ENCODE measurements at places on chromosomes 1 and 21.

GRCh38 chr21:43808367-43808766, 19.0 kb downstream of the RRP1 start:
- no peak for DNase-seq

DNA sequence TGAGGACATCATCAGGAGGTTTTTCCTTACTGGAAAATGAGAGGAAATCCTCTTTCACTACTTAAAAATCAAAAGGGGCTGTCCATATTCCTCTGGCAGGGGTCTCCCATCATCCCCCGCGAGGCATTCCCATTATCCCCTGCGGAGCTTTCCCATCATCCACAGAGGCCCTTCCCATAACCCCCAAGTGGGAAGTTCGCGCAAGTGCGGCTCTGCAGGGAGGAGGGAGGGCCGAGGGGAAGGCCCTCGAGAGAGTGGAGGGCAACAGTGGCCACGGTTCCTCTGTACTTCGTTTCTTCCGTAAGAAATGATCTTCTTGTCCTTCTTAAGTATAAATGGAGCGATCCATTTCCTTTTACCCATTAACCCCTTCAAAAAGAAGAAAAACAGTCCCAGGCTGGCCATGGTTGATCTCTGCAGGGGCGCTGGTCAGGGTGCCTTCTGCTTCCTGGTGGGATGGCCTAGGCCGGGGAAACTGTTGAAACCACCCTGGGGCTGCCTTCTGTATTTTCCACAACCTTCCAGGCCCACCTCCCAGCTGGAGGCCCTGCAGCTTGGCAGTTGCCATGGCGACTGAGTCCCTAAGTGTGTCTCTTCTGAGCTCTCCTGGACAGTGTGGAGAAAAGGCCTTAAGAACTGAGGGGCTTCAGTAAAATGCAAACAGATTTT, 3.6 kb upstream of the RSPH1 start:
- no peak for DNase-seq

- no peak for DNase-seq
These were observed 490.7 kb upstream of the B3GALT2 start for GRCh38 chr1:193676996-193677549.

DNA sequence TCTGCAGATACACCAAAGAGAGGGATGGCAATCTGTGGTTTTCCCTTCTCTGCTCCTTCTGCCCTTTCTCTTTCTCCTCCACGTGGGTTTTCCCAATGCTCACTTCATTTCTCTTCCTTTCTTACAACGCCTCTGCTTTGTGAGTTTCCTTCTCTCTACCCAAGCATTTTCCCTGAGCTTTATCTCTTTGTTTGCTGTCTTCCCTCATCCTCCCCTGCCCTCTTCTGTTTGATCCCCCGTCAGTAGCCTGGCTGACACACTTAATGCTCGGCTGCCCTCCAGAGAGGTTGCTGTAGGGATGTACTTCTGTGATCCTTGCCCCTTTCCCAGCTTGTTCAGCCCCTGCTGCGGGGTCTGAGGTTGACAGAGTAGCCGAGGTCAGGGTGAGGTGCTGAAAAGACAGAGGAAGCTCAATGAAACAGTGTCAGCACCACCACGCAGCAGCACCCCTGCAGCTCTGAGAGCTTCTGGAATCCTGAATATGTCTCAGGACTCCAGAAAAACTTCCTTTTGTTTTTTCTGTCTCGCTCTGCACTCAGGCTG, 6.0 kb downstream of the EDARADD start:
- DNase-seq, result no peak

GRCh38 chr1:193143285-193143684, 21.5 kb downstream of the CDC73 start:
- DNase-seq, result no peak

DNA sequence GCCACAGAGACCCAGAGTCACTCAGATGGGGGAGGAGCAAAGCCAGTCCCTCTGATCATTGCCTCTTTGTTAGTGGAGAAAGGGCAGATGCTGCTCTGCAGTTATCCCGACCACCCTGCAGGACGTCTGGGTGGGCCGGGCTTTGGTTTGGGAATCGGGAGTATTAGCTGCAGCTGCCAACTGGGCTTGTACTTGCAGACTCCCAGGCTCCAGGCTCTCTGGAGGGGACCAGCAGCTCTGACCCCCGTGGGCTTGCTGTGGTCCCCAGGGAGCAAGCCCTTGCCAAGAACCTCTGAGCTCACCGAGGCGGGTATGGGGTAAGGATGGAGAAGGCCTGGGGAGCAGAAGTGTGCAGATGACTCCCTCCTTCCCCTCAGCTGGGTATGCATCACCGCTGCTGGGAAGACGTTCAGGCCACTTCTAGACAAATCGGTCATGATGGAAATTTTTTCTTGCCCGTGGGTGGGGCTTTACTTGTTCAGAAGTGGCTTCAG, 21.6 kb downstream of the MAPKAPK2 start:
- DNase-seq, result peak; percentile 74

DNA sequence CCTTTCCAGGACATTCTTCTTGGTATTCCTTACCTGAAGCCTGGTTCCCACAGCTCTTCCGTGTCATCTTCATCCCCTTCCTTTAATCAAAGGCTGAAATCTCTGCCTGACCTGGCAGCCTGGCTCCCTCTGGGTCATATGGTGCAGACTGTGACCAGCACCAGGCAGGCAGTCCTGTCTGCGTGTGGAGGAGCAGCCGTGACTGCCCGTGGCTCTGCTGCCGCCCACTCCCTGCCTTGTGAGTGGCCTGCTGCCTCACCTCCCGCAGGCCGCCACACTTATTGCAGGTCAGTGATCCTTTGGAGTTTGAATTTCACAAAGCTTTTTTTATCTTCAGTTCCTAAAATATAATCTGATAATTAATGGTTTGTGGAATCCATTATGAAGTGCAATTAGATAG, 36.2 kb upstream of the EPHA8 start:
- DNase-seq, result no peak

- no peak for DNase-seq
These were observed 231.0 kb downstream of the RERE start for GRCh38 chr1:8586438-8586837.

GRCh38 chr1:11730429-11730891, 5.5 kb upstream of the AGTRAP start:
- DNase-seq, result no peak

DNA sequence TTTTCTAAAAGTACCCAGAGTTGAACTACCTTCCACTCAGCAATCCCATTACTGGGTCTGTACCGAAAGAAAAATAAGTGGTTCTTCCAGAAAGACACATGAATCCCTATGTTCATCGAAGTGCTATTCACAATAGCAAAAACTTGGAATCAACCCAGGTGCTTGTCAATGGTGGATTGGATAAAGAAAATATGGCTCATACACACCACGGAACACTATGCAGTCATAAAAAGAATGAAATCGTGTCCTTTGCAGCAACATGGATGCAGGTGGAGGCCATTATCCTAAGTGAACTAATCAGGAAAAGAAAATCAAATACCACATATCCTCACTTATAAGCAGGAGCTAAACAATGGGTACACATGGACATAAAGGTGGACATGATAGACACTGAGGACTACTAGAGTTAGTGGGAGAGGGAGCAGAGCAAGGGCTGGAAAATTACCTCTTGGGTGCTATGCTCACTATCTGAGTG, 32.9 kb upstream of the JUN start:
- DNase-seq, result no peak

GRCh38 chr1:235784950-235785349, 81.8 kb downstream of the LYST start:
- no peak for DNase-seq

- DNase-seq, result no peak
These were observed 90.3 kb downstream of the WLS start for GRCh38 chr1:68142036-68142435.

DNA sequence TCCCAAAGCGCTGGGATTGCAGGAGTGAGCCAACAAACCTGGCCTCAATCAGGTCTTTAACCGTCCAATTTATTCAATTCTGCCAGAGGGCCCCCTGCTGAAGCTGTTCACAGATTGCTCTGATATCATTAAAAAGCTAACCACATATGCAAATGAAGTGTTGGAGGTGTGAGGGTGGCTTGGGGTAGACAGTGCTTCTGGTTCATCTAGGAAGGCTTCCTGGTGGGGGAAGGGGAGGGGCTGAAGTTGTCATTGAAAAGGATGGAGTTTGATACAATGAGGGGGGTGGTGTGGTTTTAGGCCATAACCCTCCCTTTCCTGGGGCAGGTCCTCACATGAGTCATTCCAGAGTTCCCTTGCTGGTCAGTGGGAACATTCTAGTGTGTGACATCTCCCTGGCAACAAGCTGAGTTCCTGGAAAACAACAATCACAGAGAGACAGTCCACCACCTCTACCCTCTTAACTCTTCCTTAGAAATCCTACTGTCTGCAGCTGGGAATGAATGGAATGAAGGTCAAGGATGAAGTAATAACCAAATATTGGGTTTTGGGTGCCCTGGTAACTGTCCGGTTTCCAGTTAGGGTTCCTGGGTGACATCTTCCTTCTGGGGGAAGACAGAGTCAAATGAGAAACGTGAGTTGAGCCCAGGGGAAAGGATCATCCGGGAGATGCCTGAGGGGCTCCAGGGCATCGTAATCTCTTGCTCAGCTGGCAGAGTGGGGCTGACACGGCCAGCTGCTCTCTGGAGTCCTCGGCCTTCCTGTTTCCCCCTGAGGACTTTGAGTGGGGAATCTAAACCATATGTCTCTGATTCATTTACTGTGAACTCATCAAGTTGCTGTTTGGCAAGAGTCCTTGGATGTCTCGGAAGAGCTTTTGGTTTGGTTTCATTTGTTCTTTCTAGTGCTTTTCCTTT, 32.2 kb downstream of the BATF3 start:
- no peak for DNase-seq

DNA sequence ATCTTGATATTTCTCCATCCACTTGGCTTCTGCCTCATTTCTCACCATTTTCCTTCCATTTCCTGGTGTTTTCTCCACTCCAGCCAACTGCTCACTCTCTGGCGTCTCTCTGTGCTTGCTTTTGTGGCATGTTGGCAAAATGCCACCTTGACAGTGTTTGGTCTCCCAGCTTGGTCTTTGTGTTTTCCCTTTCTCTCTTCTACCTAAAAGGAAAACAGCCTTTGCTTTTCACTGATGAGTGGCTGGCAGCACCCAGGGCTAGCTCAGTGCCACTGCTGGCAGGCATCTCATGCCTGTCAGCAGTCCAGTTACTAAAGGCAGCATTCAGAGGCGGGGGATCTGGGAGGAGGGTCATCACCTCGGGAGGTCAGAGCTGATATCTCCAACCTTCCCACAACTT, 55.3 kb upstream of the DSCAM start:
- DNase-seq, result no peak

DNA sequence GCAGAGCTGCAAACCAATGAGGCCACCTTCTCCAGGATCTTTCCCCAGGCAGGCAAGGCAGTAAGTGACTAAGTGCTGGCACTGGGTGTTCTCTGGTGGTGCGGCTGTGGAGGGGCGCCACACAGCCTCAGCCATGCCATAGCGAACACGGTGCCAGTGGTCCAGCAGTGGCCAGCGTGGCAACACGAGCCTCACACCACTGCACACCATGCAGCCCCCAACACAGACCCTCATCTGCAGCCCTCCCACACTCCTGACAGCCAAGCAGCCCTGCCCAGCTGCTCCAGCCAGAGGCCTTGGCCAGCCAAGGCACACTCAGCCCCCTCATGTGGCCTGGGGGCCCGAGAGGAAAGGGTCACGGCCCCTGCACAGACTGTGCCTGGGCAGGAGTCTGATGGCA, 3.0 kb downstream of the INTS11 start:
- DNase-seq, result no peak

GRCh38 chr1:203517426-203518110, 23.6 kb downstream of the OPTC start:
- no peak for DNase-seq
